T-cell (primary cell): ENCODE measurements at places on chromosomes 1 and 21.

DNA sequence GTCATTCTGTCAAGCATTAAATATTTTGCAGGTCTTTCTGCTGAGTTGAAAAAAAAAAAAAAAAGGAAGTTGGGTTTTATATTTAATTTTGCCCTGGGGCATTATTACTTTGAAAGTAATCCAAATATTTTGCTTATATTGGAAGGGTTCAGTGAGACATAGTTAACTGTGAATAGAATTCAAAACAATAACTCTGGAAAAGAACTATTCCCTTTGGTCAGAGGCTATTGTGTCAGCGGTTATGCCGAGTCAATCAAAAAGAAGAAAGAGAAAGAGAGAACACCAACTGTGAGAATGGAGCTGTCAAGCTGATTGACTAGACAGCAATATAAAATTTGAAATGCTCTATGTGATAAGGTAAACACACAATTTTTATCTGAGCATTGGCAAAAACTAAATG, 761.7 kb downstream of the ADGRL2 start:
- no peaks in the 10 kb centered on the region for H3K27me3 ChIP-seq
- H3K4me3 ChIP-seq: no peak overlapping the region
- H3K4me1 ChIP-seq: no peaks in the 10 kb centered on the region
- DNase-seq: no peak
- no peak overlapping the region for H3K27ac ChIP-seq

- H3K4me1 ChIP-seq: peaks cover 14% of the 10 kb centered on the region
- H3K27ac ChIP-seq: no peak overlapping the region
- DNase-seq: no peak
These were observed 132.1 kb downstream of the TGFBR3 start for GRCh38 chr1:91753878-91754277.

DNA sequence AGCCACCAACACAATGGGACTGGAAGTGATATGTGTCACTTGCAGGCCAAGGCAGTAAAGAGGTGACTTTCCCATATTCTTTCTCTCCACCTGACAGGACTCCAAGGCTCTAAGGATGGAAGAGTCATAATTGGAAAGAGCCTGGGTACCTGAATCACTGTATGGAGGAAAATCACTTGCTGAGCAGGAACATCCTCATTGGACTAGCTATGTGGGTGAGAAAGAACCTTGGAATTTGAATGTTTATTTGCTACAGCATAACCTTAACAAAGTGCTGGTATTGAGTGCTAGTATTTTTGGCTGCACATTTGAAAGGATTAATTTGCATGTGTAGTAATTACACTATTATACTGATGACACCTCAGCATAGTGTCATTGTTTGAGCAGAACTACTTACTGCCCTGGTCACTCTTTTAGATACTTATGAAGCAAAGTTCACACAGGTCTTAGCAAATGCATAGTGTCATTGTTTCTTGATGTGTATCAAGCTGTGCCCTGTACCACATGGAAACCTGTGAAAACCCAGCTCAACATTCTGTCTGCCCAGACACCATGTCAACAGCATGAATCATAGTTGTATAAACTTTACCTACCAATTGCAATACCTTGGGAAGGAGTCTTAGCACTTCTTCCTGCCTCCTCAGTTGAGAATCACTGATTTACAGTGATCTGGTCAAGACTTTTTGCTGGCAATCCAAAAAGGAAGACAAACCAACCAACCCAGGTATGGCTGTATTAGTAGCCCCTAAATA, 5.1 kb upstream of the S100A10 start:
- no peaks in the 10 kb centered on the region for H3K36me3 ChIP-seq
- DNase-seq: no peak
- no peak overlapping the region for H3K4me3 ChIP-seq
- H3K27ac ChIP-seq: no peak overlapping the region
- peaks cover 12% of the 10 kb centered on the region for H3K4me1 ChIP-seq
- peaks cover 3% of the 10 kb centered on the region for H3K27me3 ChIP-seq

- H3K4me3 ChIP-seq: no peak overlapping the region
- peaks cover under 1% of the 10 kb centered on the region for H3K36me3 ChIP-seq
- H3K4me1 ChIP-seq: peaks cover 47% of the 10 kb centered on the region
These were observed 85.3 kb upstream of the GPR88 start for GRCh38 chr1:100452641-100453040.

GRCh38 chr1:21322681-21323016, 32.4 kb upstream of the ECE1 start:
- peaks cover 6% of the 10 kb centered on the region for H3K36me3 ChIP-seq
- DNase-seq: no peak
- no peak overlapping the region for H3K4me3 ChIP-seq
- H3K27ac ChIP-seq: peak overlapping the region; percentile 26
- no peaks in the 10 kb centered on the region for H3K27me3 ChIP-seq

GRCh38 chr1:16043521-16043920, at the start of gene CLCNKB:
Gene CLCNKB, plus strand, starts transcription at chr1:16043782. Its CDS starts 711 bp downstream, at chr1:16044493.
- H3K27ac ChIP-seq: no peak within 1 kb of the TSS
- H3K36me3 ChIP-seq: no peaks in the 10 kb centered on the region
- DNase-seq: no peak
- no peak within 1 kb of the TSS for H3K4me3 ChIP-seq

DNA sequence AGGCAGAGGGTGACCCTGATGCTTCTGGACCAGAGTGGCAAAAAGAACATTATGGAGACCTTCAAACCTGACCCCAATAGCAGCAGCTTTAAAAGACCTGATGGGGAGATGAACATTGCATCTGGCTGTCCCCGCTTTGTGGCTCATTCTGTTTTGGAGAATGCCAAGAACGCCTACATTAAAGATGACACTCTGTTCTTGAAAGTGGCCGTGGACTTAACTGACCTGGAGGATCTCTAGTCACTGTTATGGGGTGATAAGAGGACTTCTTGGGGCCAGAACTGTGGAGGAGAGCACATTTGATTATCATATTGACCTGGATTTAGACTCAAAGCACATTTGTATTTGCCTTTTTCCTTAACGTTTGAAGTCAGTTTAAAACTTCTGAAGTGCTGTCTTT, 45.8 kb downstream of the TRAF5 start:
- H3K27me3 ChIP-seq: no peaks in the 10 kb centered on the region
- H3K27ac ChIP-seq: no peak overlapping the region
- DNase-seq: no peak
- peaks cover 65% of the 10 kb centered on the region for H3K36me3 ChIP-seq
- no peak overlapping the region for H3K4me3 ChIP-seq
- H3K4me1 ChIP-seq: no peaks in the 10 kb centered on the region

DNA sequence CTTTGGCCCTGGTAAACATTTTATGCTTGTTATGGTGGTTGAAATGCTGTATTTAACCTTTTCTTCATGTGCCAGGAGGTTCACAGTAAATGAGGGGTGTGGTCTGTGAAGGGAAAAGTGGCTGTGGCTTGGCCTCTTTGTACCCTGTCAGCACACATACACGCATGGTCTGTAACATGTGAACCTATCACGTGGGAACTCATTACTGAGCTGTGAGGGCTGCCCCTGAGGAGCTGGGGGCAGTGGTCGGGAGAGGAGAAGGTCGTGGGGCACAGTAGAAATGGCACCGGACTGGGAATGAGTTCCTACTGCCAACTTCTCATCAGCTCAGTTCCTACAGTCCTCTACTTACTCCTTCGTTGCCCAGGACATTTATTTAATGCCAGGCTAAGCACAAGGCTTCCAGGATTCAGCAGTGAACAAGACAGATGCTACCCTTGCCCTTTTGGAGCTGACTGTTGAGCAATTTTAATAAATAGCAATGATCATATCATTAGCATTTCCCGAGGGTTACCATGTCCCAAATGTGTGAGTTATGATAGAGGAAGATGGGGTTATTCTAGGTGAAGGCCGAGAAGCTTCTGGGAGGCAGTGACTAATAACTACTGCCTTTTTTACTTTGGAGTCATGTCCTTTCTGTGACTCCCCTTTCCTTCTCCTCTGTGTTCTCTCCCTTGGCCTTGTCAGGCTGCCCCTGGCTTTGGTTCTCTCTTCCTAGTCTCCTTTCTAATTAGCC, 38.8 kb downstream of the DDR2 start:
- no peaks in the 10 kb centered on the region for H3K36me3 ChIP-seq
- peaks cover 2% of the 10 kb centered on the region for H3K27me3 ChIP-seq
- no peaks in the 10 kb centered on the region for H3K4me1 ChIP-seq
- DNase-seq: no peak
- H3K27ac ChIP-seq: no peak overlapping the region
- H3K4me3 ChIP-seq: no peak overlapping the region

GRCh38 chr1:173332026-173332425, 124.9 kb upstream of the TNFSF4 start:
- no peak overlapping the region for H3K4me3 ChIP-seq
- H3K36me3 ChIP-seq: no peaks in the 10 kb centered on the region
- DNase-seq: no peak
- peaks cover 2% of the 10 kb centered on the region for H3K4me1 ChIP-seq
- no peaks in the 10 kb centered on the region for H3K27me3 ChIP-seq

DNA sequence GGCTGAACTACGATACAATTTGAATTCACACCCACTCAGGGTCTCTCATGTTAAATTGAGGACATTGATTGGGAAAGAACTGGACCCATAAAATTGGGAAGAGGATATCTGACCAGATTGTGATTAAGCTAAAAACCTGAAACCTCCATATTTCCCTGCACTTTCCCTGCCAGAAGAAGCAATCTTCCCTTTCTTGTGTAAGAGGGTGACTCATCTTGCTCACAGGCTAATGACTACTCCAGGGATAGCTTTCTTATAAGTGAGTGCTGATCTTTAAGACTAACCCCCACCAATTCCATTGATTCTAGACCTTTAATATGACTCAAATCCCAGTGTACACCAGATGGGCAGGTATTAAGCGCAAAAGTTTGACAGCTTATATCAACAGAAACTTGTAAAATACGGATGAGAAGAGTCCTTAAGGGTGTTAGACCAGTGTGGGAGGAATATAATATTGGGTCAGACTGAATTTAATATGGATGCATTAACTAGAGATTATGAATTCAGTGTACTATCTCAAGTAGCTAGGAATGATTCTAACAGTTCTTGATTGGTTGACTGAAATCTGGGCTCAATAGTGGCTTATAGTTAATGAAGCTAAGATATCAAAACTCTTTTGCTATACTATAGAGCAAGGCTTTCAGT, 12.1 kb upstream of the SGIP1 start:
- no peak overlapping the region for H3K27ac ChIP-seq
- H3K4me3 ChIP-seq: no peak overlapping the region
- no peaks in the 10 kb centered on the region for H3K4me1 ChIP-seq
- H3K27me3 ChIP-seq: no peaks in the 10 kb centered on the region
- H3K36me3 ChIP-seq: no peaks in the 10 kb centered on the region

- H3K27me3 ChIP-seq: no peaks in the 10 kb centered on the region
- H3K4me3 ChIP-seq: no peak overlapping the region
- H3K36me3 ChIP-seq: no peaks in the 10 kb centered on the region
- H3K27ac ChIP-seq: no peak overlapping the region
- no peaks in the 10 kb centered on the region for H3K4me1 ChIP-seq
These were observed 8.0 kb downstream of the COQ8A start for GRCh38 chr1:226948051-226948450.

DNA sequence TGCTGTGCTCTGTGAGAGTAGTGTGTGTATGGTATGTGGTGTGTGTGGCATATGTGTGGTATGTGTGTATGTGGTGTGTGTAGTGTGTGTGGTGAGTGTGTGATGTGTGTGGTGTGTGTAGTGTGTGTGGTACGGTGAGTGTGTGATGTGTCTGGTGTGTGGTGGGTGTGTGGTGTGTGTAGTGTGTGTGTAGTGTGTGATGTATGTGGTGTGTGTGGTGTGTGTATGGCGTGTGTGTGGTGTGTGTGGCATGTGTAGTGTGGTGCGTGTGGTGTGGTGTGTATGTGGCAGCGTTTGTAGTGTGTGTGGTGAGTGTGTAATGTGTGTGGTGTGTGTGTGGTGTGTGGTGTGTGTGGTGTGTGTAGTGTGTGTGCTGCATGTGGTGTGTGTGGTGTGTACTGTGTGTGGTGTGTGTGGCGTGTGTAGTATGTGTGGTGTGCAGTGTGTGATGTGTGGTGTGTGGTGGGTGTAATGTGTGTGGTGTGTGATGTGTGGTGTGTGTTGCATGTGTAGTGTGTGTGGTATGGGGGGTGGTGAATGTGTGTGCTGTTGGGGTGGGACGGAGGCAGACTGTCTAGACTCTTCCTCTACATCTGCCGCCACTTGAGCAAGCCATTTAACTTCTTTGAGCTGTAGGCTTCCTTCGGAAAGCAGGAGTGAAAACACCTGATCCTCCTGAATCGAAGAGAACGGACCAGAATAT, 33.5 kb downstream of the GPA33 start:
- no peaks in the 10 kb centered on the region for H3K27me3 ChIP-seq
- no peaks in the 10 kb centered on the region for H3K4me1 ChIP-seq
- H3K4me3 ChIP-seq: no peak overlapping the region
- DNase-seq: no peak
- H3K27ac ChIP-seq: no peak overlapping the region
- H3K36me3 ChIP-seq: peaks cover 12% of the 10 kb centered on the region

DNA sequence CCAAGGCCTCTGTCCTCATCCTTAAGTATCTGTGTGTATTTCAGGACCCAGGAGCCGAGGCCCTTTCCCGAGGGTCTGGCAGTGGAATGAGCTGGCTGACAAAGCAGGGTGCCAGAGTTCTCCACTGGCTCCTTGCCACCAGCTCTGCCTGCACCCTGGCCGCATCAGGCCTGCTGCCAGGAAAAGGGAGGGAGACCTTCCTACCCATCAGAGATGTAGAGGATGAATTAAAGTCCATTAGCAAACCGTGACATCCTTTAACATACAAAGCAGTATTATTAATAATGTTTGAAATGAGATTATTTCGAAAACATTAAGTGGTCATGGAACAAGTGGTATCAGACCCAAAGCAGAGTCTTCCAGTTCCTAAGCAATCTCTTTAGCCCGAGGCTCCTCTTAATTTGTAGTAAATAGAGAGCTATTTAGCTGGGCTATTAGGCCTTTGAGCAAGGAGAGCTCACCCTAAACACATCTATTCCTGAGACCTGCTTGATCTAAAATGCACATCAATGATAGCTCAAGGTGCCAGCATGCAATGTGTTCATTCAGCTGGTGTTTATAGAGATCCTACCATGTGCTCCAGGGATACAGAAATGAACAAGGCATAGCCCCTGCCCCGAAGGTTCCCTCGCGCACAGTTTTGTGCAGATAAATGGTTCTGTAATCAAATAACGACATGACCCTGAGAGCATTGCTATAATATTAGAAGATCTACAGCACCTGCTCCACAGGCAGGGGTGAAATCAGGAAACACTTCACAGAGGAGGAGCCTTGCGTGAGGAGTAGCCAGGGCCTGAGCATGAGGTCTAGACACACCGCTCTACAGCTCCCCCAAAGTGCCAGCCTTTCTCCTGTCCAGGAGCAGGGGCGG, 44.0 kb downstream of the FAM163A start:
- H3K4me3 ChIP-seq: no peak overlapping the region
- no peak for DNase-seq
- H3K27ac ChIP-seq: no peak overlapping the region
- H3K27me3 ChIP-seq: peaks cover 7% of the 10 kb centered on the region

- H3K27ac ChIP-seq: no peak overlapping the region
- H3K27me3 ChIP-seq: no peaks in the 10 kb centered on the region
- no peaks in the 10 kb centered on the region for H3K36me3 ChIP-seq
- no peak overlapping the region for H3K4me3 ChIP-seq
- no peak for DNase-seq
These were observed 3.6 kb upstream of the S100A10 start for GRCh38 chr1:151997284-151997570.

GRCh38 chr1:43437031-43437973, 16.4 kb downstream of the HYI start:
- H3K4me3 ChIP-seq: no peak overlapping the region
- H3K27ac ChIP-seq: no peak overlapping the region
- DNase-seq: no peak
- no peaks in the 10 kb centered on the region for H3K27me3 ChIP-seq

GRCh38 chr1:168454211-168454815, 89.5 kb downstream of the XCL2 start:
- no peaks in the 10 kb centered on the region for H3K4me1 ChIP-seq
- no peaks in the 10 kb centered on the region for H3K27me3 ChIP-seq
- no peak for DNase-seq
- no peak overlapping the region for H3K27ac ChIP-seq

- no peak overlapping the region for H3K27ac ChIP-seq
- no peaks in the 10 kb centered on the region for H3K27me3 ChIP-seq
- DNase-seq: peak; percentile 19
These were observed 8.1 kb upstream of the INKA2 start for GRCh38 chr1:111747282-111747734.
